D721Med (cell line): ENCODE measurements at places on chromosomes 2 and 18.

DNA sequence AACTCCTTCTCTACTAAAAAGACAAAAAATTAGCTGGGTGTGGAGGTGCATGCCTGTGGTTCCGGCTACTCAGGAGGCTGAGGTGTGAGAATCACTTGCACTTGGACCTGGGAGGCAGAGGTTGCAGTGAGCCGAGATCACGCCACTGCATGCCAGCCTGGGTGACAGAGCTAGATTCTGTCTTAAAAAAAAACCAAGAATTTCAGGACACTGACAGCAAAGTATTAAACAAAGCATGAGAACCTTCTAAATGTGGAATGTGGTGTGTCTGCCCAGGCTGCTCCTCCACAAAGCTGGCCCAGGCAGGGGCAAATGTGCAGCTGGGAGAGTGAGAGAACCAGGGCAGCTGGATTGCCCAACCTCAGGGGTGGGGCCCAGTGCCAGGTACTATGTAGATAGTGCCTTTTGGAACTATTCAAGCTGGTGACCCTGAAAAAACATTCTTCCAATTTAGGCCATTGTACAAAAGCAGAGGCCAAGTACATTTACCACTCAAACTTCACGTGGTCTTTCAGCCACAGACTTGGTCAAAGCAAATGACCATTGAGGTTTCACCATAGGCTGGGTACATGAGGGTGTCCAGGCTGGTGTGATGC, 6.7 kb upstream of the UGT1A5 start:
- DNase-seq = no peak

GRCh38 chr2:23435250-23436035, 50.5 kb downstream of the KLHL29 start:
- no peak for DNase-seq

DNA sequence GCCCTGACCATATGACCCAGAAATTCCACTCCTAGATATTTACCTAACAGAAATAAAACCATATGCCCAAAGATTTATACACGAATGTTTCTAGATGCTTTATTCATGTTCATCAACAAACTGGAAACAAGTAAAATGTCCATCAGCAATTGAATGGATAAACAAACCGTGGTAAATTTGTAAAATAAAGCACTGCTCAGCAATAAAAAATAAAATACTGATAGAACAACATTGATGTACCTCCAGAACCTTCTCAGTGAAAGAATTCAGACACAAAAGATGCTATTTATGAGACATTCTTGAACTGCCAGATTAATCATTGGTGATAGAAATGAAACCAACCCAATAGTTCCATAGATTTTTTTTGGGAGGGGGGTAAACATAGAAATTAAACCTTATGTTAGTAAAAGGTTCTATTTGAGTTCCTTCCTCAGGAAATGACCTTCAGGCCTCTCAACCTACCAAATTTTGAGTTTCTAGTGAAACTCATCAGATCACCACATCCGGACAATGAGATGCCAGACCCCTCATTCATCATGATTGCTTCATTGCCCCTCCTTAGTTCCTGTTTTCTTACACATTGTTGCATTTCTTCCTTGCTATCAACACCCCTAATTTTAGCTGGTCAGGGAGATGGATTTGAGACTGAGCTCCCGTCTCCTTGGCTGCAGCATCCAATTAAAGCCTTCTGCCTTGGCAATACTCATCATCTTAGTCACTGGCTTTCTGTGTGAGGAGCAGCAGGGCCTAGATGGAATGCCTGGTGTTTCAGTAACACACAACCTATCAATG, 203.5 kb downstream of the LPIN1 start:
- DNase-seq = no peak

GRCh38 chr2:74228772-74229171, 30.4 kb downstream of the MTHFD2 start:
- no peak for DNase-seq

GRCh38 chr2:72920318-72921087, 3.2 kb downstream of the EMX1 start:
- DNase-seq = no peak

DNA sequence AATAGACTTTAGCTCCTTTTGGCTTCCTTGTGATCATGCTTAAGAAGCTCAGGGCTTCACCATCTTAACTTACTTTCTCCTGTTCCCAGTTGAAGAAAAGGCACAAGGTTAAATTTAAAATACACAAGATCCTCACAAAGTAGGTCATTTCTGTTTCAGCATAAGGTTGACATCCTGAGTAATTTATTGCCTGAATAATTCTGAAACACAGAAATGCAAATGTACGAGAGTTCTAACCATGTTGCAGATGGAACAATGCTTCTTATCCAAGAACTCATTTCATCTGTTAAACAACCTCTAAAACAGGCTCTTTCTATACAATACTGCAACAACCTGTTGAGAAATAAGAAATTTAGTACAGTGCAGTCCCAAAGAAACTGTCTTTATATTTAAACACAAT, 395.2 kb downstream of the BCL11A start:
- DNase-seq = no peak

DNA sequence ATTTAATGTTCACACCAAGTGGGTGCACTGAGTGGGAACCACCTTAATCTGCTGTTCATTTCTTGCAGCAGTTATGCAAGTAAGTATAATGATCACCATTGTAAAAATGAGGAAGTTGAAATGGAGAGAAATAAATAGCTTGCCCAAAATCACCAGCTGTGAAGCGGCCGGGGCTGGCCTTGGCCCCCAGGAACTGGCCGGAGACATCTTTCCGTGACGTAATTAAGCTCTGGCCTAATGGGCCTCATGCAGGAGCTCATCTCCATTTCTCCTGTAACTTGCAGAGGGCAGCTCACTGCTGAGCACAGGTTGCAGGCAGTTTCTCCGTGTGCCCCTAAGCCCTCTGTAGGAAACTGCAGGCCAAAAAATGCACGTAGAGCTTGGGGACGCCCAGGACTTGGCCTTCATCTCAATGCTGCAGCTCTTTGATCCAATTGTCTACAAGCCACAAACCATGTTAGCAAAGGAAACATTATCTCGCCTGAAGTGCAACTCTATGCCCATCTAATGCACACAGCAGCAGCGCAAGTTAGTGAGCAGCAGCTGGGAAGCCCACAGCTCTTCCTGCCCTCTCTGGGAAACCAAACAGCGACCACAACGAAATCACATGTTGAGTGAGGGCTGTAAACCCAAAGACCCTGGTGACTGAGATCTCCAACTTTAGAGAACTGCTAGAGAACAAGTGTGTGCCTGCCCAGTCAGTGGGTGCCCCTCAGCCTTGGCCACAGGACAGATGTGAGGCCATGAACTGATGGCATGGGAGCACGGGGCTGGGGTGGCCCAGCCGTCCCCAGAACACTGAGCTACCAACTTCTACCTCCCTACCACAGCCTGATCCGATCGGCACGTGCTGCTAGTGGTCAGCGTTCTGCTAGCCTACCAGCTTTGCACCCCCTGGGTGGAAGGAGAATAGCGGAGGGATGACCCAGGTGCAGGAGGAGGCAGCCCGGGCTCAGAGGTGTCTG, 28.8 kb downstream of the APCDD1 start:
- no peak for DNase-seq

GRCh38 chr2:209636076-209636475, 135.6 kb upstream of the UNC80 start:
- no peak for DNase-seq

GRCh38 chr2:218438596-218438995, 19.7 kb downstream of the VIL1 start:
- no peak for DNase-seq

DNA sequence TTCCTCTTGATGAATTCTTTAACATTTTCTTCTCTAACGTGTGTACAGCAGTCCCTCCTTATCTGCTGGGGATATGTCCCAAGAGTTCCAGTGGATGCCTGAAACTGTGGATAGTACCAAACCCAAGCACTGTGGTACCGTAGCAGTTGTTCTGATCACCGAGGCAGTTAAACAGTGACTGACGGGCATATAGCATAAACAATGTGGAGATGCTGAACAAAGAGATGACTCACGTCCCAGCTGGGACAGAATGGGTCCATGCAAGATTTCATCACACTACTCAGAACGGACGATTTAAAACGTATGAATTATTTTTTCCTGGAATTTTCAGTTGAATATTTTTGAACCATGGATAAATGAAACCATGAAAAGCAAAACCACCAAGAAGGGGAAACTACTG, 54.5 kb upstream of the SPAG16 start:
- DNase-seq = no peak

GRCh38 chr2:42960842-42961180, 168.4 kb upstream of the HAAO start:
- no peak for DNase-seq

GRCh38 chr2:1638281-1638860, 105.9 kb downstream of the PXDN start:
- DNase-seq = no peak

DNA sequence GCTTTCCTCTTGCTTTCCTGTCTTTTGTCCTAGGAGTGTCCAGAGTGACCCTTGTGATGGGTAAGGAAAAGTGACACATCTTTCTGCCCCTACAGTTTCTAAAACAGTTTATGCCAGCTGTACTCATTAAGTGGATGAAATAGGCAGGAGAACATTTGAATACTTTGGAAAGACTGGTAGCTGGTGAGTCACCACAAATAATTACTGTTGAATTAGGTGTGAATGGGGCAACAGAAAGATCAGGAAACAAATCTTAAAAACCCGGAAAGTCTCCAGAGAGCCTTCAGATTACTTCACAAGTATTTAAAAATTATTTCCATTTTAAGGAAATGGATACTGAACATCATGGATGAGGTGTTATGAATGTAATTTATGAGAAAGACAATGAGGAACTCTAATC, 278.5 kb downstream of the CLIP4 start:
- no peak for DNase-seq

GRCh38 chr2:31151501-31151900, 13.3 kb upstream of the GALNT14 start:
- DNase-seq = no peak

- DNase-seq = no peak
These were observed 72.2 kb downstream of the HDAC4 start for GRCh38 chr2:239328351-239329191.

DNA sequence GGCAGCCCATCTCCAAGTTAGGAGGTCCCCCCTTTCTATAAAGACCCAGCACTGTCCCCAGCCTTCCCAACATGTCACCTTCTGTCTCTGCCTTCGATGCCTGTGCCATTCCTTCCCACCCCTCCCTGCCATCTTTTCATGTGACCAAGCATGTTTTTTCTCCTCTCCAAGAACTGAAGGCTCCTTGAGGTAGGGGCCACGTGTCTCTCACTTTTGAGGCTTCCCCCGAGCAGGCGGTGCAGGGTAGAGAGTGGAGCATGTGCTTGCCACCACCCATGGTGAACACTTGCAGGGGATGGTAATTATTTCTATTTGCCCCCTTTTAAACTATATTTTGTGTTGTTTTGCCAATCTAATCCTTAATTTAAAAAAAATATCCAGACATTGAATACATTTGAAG, 168.4 kb downstream of the ACKR3 start:
- no peak for DNase-seq

- no peak for DNase-seq
These were observed 121.4 kb upstream of the COL3A1 start for GRCh38 chr2:188852772-188853171.

DNA sequence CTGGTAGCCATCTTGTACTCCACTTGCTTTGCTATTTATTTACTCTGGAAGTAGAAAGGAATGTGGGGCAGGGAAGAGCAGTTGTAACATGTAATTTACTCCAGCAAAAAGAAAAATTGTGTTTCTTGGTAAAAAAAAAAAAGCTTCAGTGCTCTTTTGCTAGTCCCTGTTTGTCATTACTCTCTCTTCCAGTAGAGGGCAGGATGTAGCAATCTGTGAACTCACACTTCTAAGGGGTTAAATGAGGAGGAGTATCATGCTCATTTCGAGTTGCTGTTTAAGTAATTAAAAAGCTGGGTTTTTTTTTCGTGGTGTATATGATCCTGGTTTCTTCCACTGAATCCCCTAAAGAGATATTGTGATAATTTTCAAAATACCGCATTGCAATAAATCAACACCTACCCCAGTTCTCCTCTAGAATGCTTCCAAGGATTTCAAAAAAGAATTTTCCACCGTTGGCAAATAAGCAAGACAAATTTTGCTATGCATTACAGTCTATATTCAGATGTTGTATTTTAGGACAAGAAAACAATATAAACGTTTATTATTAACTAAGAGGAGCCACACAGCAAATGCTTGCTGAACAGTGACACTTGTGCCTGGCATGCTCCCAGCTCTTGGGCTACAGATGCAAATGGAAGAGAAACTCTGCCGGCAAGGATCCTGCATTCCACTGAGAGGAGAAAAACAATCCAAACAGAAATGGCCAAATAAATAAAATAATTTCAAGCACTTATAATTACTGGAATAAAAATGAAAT, 261.6 kb downstream of the ASXL3 start:
- no peak for DNase-seq

- no peak for DNase-seq
These were observed 902 bp downstream of the SS18 start for GRCh38 chr18:26089293-26090129.

GRCh38 chr2:134762508-134762907, 43.7 kb upstream of the TMEM163 start:
- no peak for DNase-seq
